ENCODE measurements at places on chromosomes 11 and 22. TPM values are rescaled to one million over a fixed set of nuclear protein-coding genes. Genes with fewer than 3 reads are reported as not detected.

GRCh38 chr11:97332271-97332670, 942.5 kb downstream of the JRKL start:
- no peak for DNase-seq

- DNase-seq: no peak
These were observed 6.1 kb upstream of the B3GAT1 start for GRCh38 chr11:134417871-134418840.

DNA sequence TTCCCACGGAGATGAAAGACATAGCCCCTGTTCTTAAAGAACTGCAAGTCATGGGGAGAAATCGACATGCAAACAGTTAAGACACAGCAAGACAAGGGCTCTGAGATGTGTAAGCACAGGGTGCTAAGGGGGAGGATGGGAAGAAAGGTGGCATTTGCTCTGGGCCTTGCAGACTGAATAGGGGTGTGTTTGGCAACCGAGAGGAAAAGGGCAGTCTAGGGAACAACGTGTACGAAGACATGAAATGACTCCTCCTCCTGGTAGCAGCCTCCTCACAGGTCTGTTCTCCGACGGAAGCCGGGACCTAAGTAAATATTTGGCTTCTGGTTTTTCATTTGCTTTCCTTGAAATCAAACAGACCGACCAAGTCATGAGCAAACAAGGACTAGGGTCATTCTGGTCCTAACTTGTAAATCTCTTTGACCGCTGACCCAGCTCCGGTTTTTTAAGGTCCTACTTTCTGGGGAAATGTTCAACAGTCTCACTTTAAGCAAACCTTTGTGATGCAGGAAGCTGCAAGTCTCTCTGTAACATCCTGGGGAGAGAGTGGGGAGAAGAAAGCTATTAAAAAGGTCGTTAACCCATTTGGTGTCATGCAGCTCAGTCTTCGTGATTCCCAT, 19.7 kb downstream of the NNMT start:
- DNase-seq: no peak

USP2 gene
- total RNA-seq: 1.3 TPM

GRCh38 chr11:130582981-130583380, 134.5 kb downstream of the ADAMTS15 start:
- no peak for DNase-seq

DNA sequence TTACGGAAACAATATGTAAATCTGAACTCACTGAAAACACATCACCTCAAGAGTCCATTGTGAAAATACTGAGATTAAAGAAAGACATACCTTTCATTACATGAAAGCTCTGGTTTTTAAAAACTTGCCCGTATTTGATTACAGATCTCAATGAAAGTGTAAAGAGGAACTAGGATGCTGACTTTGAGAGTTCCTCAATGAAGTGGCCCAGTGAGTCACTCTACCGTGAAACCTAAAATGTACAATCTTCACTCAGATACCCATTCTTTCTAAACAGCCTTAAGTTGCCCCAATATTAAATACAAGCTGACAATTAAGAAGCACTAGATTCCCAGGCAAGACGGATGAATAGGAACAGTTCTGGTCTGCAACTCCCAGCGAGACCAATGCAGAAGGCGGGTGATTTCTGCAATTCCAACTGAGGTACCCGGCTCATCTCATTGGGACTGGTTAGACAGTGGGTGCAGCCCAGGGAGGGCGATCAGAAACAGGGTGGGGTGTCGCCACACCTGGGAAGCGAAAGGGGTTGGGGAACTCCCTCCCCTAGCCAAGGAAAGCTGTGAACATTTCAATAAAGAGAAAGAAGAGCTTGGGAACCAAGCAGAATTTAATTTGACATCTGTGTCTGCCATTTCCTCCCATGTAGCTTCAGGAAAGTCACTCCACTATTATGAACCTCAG, 33.8 kb upstream of the OR9G4 start:
- DNase-seq: no peak

GRCh38 chr22:21857481-21857914, 9.9 kb downstream of the MAPK1 start:
- no peak for DNase-seq

DNA sequence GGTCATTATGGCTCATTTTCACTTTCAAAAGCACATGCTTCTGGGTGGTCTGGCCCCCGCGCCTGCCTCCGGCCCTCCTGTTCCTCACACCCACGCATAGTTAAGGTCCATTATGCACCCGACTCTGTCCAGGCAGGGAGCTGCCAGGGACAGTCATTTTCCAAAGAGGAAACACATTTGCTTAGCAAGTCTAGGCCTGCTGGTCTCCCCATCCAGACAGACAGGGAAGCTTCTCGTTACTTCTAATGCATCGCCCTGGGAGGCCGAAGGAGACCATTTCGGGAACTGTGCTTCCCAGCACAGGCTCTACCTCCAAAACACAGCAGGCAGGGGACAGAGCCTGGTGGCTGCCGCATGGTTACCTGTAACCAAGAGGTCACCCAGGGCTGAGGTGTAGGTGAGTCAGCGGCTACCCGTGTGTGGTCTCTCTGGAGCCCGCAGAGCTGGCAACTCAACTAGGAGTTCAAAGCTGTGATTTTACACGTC, 87.1 kb upstream of the SHANK2 start:
- no peak for DNase-seq

- no peak for DNase-seq
These were observed 149.6 kb upstream of the MTNR1B start for GRCh38 chr11:92819830-92820229.

PGA5 gene
- not detected for total RNA-seq

DNA sequence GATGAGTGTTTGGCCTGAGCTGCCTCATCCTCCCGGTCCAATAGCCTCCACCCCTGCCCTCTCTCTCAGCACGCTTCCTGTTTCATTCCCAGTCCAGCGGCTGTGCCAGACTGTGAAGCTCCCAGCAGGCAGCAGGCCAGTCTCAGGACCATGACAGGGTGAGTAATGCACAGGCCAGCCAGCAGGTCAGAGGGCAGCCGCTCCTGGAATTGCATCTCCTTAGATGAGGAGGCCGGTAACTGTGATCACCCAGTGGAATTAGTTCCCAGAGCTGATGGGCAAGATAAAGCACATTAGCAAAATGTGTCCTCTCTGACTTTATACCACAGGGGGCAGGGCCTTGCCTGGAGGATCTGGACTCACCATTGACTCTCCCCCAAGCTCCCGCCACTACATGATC, 251.2 kb downstream of the ETS1 start:
- DNase-seq: no peak

- DNase-seq: no peak
These were observed 12.4 kb upstream of the TBX1 start for GRCh38 chr22:19748139-19748538.

CRYBB3 gene
- total RNA-seq: not detected

NCAM1 gene
- total RNA-seq: 0.39 TPM

- no peak for DNase-seq
These were observed 76.4 kb downstream of the C2CD3 start for GRCh38 chr11:74094393-74094792.

DNA sequence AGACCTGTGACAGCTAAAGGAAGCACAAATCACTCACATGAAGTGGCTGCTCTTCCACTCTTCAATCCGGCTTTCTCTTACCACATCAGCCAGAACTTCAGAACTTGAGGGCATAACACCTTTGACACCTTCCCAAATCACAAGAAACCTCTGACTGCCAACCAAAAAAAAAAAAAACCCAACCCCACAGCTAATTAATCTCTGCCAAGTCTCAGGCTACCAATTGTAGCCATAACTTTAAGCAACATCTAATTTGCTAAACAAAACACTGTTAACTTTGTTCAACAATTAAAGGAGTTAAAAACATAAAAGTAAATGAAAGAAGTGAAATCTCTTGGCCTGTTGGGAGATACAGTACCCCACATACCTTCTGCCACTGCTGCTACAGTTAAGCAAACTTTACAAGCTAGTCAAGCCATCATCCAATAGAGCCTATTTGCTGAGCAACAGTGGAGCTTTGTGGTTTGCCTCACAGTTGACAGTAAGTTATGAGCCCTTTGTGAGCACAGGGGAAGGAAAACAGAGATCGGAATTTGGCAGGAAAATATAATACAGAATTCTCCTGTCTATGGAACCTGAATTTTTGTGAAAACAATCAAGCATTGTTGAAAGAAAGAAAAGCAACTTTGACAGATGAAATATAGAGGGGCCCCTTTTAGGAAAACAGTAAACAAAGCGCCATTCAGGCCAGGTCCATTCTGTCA, at the start of gene SOX6:
Gene SOX6 (minus strand): TSS at position 490 of the 704 bp plus-strand sequence. CDS start 15,298 bp downstream, outside the sequence.
- no peak for DNase-seq

- DNase-seq: no peak
These were observed 90.6 kb downstream of the CELSR1 start for GRCh38 chr22:46446799-46447198.

Measured in activated naive CD4-positive, alpha-beta T cell treated with anti-CD3 and anti-CD28 coated beads, Interleukin-2, amount 50 U/mL, for 72 hours (primary cell).